ENCODE measurements at places on chromosomes 4 and X.

DNA sequence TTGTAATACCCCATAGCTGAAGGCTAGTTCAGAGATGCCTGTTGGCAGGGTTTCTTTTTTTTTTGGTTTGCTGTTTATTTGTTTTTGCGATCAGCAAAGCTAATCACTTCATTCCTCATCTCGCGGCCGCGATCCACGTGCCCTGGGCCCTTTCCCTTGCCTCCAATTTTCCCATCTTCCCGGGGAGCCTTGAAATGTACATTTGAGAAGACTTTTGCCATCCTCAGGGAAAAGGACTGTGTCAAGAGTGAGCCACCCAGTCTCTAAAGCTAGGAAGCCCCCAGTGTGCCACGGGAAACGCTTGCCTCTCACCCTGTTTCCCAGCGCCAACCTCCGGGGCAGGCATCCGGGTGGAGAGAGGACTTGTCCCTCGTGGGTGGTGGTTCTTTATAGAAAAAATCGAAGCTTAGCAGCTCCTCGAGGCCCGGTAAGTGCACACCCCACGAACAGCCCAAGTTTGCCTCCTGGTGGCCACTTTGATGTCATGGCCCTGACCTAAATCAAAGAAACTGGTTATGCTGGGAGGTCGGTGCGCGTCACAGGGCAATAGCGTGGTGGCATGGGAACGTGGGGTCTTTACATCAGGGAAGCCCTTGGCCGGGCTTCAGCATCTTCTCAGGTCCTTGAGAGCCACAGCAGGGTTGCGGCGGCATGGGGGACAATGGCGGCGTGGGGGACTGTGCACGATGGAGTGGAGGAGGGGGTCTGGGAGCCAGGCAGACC is 42.0 kb downstream of the MAP7D3 start:
- DNase-seq, result no peak

- no peak for DNase-seq
Measured at GRCh38 chr4:23811161-23811560, 78.7 kb downstream of the PPARGC1A start.

GRCh38 chr4:137981277-137981676 is 260.9 kb downstream of the SLC7A11 start:
- no peak for DNase-seq

DNA sequence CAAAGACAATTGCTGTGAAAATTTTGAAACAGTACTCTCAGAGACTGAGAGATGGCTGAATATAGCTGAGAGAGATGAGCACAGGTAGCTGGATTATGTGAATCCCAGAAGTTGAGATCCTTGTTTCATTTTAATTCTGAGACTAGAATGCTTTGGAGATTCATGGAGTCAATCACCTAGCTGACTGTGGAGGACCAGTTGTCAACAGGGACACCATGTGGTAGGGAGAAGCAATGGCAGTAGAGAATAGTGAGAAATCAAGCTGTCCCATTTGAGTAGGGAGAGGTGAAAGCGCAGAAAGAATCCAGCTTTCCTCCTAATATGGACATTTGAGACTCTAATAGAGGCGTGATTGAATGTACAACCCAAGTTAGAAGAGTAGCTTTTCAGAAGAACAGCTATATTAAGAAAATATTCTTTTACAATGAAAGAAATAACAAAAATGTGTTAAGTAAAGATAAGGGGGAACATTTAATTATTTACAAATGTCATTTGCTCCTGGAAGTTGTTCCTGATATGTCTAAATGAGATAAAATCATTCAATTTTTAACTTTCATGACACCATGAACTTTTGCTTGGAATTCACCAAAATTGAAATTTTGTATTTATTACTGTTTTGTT is 30.3 kb upstream of the GLRB start:
- peak; percentile 21 for DNase-seq

DNA sequence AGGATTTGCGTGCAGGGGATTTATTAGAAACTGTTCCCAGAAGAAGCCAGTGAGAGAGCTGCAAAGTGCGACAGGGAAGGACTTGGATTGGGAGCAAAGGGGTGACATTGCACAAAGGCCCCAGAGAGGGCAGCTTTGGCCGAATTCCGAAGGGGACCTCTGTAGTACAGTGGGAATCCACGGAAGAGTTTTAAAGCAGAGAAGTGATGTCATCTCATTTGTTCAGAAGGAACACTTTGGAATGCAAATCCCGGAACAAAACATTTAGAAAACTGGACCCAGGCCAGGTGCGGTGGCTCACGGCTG is 71.7 kb downstream of the FAM184B start:
- DNase-seq, result no peak

DNA sequence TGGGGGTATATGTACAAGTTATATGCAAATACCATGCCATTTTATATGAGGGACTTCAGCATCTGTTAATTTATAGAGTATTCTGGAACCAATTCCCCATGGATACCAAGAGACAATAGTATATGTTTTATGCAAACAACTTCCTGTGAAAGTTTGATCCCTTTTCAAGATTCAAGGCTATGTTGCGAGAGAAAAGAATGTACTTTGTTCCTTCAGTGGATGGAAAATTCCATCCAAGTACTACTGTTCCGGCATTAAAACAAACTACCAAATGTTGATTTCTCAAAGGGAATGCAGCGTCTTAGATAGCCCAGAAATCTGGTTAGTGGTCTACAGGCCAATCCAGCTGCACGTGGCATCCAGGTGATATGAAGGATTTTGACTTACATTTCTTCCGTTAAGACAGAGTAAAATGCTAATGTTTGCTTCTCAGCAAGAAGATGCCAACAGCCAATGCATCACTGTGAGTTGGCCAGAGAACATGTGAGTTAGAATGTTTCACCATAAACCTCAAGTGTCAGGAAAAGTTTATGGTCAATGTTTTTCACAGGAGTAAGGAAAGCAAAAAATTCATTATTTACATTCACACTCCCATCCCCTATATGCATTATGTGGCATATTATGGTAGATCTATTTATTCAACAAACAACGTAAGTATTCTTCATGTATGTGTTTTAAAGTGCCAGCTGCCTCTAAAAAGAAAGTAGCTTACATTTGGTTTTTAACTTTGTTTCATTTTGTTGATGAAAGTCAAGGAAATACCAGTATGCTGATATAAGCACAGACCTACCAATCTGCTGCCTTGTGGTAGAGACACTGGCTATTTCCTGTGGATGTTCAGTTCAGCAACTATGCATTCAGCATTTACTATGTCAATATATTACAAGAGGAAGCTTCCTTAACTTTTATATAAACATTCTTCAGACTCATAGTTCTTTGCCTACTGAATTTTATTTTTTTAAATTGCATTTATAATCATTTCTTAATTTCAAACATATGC is 44.4 kb downstream of the METTL14 start:
- no peak for DNase-seq

DNA sequence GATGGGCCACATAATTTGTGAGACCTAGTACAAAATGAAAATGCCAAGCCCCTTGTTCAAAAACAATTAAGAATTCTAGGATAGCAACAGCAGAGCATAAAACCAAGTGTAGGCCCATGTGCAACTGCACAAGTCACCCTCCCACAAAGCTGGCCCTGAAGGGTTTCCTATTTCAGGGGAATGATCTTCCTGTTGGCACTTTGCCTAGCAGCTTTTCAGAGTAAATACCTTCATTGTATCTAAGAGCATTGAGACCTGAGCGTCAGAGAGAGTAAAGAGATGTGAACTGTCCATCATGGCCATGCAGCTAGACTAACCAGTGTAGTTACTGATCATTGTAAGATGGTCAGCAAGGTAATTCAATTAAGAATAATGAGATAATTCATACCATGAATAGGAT is 113.6 kb downstream of the CNKSR2 start:
- peak; percentile 32 for DNase-seq

DNA sequence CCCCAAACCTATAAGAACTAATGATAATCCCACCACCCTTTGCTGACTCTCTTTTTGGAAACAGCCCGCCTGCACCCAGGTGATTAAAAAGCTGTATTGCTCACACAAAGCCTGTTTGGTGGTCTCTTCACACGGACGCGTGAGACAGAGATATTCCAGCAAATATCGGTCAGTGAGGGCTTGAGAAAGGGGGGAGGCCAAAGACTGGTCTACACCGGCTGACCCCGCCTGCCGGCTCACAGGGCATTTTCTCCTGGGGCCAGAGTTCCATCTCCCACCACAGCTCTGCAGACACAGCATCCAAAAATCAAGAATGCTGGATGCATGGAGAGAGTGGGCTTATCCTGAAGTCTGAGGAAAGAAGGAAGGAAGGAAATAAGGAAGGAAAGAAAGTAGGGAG is 176.0 kb downstream of the SHOX start:
- DNase-seq, result no peak

DNA sequence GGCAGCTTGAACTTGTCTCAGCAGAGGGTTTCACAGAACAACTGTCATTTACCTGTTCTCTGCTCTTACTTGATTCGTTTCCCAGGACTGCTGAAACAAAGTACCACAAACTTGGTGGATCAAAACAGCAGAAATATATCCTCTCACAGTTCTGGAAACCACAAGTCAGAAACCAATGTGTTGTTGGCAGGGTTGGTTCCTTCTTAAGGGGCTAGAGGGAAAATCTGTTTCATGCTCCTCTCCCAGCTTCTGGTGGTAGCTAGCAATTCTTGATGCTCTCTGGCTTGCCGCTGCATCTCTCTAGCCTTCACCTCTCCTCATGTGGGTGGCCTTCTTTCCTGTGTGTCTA is 4.7 kb downstream of the TLR8 start:
- no peak for DNase-seq

DNA sequence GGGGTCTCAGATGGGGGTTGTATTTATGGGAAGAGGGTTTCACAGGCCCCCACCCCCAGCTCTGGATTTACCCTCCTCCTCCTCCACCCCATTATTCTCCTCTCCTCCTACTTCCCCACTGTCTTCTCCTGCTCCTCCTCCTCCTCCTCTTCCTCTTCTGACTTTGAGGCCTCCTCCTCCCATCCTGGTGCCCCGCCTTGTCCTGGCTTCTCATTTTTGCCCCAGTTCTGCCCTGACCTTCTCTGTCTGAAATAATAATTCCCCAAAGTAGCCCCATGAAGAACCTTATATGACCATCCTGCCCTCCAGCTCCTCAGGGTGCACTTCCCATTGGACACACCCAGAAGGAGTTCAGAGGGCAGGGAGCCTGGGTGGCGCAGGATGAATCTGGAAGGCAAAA is 351.4 kb upstream of the GATB start:
- DNase-seq, result no peak

DNA sequence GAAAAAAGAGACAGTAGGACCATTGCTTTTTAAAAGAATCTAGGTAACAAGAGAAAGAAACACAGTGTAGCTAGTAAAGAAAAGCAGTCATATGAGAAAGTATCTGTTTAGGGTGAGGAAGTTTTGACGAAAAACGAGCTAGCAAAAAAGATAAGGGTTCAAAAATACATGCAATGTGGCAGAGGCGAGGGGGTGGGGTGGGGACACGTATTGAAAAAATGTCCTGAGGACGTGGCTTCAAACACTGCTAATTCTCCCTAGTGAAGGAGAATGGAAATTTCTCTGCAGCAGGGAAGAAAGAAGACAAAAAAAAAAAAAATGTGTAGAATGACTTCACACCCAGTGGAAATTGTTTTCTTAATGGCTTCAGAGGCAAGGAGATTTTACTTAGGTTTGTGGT is 856.4 kb upstream of the INTU start:
- no peak for DNase-seq

- DNase-seq, result no peak
Measured at GRCh38 chr4:80219301-80220025, 22.2 kb downstream of the PRDM8 start.

- DNase-seq, result no peak
Measured at GRCh38 chrX:7117587-7117986, 29.9 kb upstream of the STS start.

- no peak for DNase-seq
Measured at GRCh38 chr4:20359692-20360091, 108.0 kb downstream of the SLIT2 start.

- DNase-seq, result peak; percentile 15
Measured at GRCh38 chr4:8594097-8595038, 1.8 kb downstream of the CPZ start.

- peak; percentile 71 for DNase-seq
Measured at GRCh38 chrX:47613082-47613481, 6.6 kb downstream of the SYN1 start.

DNA sequence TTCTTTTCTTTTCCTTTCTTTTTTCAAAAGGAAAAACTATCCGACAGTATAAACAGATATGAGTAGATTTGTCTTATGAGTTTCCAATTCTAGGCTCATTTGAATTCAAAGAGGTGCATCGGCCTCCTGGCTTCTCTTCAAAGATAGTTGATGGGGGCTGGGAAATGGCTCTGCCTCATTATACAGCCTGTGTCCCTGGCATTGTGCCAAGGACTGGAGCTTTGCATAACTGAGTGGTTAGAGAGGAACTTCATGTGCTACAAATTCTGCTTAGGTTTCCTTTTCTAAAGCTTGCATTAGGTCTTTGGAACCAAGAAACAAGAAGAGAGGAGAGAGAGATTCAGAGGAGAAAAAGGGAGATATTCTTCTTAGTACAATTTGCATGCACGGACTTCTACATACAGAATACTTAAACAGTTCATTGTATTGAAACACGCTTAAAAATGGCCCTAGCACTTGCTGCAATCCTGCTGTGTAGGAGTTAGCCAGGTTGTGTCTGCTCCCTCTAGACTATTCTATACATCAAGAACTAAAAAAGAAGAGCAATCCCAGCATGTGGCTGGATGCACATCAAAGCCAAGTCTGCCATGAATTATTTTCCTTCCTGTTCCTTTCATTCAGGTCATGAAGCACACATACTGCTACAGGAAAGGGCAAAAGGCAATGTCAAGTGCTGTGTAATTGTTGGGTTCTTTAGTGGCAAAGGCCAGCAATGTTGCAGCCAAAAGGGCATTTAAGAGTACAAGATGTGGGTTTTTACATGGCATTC is 70.9 kb downstream of the INTS12 start:
- DNase-seq, result peak; percentile 38

GRCh38 chr4:183966371-183966770 is 61.3 kb downstream of the STOX2 start:
- no peak for DNase-seq

DNA sequence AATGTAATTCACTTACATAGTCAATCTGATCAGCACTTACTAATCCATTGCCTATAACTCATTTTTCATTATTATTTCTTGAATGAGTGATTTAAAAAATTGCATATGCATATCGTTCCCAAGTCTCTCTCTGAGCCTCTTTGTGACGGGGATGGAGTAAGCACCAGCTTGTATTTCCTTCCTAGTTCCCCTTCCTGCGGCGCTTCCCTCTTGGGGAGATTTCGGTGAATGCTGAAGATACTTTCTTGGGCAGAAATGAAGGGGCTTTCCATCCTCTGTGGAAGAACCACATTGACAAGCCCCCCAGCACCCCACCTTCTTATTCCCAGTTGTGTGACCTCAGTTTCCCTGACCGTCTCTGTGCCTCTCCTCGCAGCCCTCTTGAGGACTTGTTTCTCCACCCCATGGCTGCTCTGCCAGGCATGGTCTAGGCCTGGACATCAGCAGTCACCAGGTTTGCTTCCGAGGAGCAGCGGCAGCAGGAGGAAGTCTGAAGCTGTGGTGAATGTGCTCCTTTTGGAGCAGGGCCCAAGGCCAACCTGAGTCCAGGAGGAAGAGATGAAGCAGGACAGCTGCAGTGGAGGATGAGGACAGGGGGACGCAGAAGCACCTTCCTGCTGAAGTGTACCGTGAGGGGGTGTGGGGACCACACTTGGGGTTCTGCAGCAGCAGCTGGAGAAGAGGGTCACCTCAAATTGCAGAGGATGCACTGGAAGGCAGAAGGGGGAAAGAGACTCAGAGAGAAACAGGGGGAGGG is 124.9 kb downstream of the IRF2 start:
- no peak for DNase-seq

Measured in DMS 273 treated with DMSO at 0.1 percent for 48 hours (cell line).